ENCODE measurements at places on chromosomes 11 and 22. TPM values are rescaled to one million over a fixed set of nuclear protein-coding genes. Genes with fewer than 3 reads are reported as not detected.

GRCh38 chr11:129457321-129457720, 81.7 kb downstream of the BARX2 start:
- DNase-seq: no peak

The POU2AF1 gene
- polyA plus RNA-seq: 0.19 TPM

DNA sequence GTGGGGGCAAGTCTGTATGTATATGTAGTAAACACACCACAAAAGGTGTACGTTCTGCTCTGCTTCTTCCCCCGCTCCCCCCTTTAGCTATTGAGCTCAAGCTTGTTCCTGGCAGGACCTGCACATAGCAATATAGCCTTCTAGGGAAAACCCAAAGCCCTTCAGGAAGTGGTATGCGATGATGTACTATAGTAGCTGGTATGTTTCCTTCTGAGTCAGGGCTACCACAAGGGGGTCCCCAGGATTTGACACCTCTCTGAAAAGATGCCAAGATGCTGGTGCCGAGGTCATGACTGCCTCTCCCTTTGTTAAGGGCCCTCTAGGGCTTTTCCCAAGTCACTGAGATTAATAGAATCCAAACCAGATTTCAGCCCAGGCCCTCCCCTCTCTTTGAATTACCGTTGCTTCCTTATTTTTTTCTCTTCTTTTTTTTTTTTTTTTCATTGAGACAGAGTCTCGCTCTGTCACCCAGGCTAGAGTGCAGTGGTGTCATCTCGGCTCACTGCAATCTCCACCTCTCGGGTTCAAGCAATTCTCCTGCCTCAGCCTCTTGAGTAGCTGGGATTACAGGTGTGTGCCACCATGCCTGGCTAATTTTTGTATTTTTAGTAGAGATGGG, 268.4 kb downstream of the ETS1 start:
- no peak for DNase-seq

The MIOX gene
- polyA plus RNA-seq: 0.15 TPM

The LSP1 gene
- polyA plus RNA-seq: 54.4 TPM

- no peak for DNase-seq
These were observed 6.3 kb upstream of the PYGM start for GRCh38 chr11:64765851-64766665.

GRCh38 chr11:70490208-70490607, 91.9 kb downstream of the CTTN start:
- DNase-seq: no peak

DNA sequence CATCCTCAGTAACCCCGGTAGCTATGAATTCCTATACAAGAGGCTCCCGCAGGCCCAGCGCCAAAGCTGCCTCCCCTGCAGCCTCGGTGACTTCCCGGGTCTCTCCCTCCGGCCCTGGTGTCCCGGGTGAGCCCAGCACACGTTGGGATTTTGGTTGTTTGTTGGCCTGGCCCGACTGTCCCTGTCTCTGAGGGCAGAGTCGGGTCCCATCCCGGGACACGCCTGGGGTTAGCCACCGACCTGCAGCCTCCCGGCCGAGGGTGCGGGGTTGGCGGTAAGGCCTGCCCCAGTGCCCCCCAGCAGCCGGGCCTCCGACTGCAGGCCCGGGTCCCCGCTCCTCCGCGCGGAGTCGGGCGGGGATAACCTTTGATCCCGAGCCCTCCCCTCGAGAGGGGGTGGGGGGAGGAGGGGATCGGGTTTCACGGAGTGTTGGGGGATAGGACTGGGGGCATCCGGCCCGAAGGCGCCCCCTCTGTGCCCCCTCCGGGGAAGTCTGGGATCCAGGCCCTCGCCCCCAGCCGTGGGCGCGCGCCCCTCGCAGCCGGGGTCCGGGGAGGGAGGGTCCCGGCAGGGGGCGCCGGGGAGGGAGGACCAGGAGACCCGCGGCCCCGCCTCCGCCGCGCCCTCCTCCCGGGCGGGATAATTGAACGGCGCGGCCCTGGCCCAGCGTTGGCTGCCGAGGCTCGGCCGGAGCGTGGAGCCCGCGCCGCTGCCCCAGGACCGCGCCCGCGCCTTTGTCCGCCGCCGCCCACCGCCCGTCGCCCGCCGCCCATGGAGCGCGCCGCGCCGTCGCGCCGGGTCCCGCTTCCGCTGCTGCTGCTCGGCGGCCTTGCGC, at the start of gene FBLN1:
Gene FBLN1, plus strand, starts transcription at position 669 of the 835 bp plus-strand sequence. Its CDS starts 103 bp downstream, at position 772.
- DNase-seq: no peak
